GM06990 (cell line): ENCODE measurements at places on chromosomes 3 and 15.

- peak; percentile 35 for DNase-seq
Measured at GRCh38 chr3:54853573-54854404, 74.1 kb downstream of the LRTM1 start.

- DNase-seq = no peak
Measured at GRCh38 chr3:65830948-65831732, 207.6 kb downstream of the MAGI1 start.

- no peak for DNase-seq
Measured at GRCh38 chr3:111246967-111247760, 175.5 kb downstream of the NECTIN3 start.

GRCh38 chr3:44098656-44099415, 142.8 kb upstream of the TOPAZ1 start:
- DNase-seq = no peak

DNA sequence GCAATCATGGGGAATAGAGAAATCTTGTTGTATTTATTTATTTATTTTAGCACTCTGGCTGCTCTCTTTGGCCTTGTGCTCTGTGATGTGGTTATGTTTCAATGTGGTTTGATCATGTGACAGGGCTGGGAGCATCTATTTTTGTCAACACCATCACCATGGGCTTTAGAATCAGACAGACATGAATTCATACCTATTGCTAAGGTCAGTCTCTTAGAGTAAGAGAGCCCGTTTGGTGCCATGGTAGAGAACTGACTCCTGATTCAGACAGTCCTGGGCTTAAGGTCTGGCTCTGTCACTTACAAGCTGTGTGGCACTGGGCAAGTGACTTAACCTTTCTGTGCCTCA, 157.0 kb downstream of the RYR3 start:
- DNase-seq = no peak

DNA sequence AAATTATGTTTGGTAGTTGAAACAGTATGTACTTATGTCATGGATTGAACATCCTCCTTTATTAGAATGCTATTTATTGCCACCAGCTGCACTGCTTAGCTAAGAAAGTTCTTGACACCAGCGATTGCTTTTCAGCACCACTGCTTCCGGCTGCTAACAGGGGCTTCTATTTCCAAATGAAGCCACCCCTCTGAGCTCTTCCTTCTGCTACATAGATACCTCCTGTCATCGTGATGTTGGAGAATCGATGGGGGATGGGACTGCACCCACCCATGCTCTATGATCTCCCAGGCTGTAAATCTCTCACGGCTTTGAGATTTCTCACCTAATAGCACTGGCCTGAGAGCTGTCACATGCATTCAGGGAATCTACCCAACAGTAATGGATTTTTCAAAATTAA, 259.2 kb downstream of the MEIS2 start:
- DNase-seq = no peak

- DNase-seq = no peak
Measured at GRCh38 chr3:53384465-53385423, 37.4 kb upstream of the DCP1A start.

GRCh38 chr3:149971403-149972075, 844 bp upstream of the PFN2 start:
- no peak for DNase-seq

DNA sequence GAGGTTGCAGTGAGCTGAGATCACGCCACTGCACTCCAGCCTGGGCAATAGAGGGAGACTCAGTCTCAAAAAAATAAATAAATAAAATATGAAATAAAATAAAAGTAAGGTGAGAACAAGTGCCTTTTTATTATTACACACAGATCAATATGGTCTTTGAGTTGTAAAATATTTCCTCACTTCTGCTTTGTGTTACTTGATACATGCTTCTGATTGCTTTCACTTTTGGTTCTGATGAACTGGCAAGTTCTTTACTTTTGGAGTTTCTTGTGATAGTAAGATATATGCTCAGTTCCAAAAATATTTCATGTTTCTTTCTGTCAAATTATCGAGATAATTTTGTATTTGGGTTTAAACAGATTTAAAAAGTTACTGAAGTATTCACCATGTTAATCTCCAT, 16.6 kb upstream of the GYG1 start:
- DNase-seq = no peak

- DNase-seq = no peak
Measured at GRCh38 chr15:65067645-65068402, at the start of gene RASL12. RASL12 (minus strand) TSS chr15:65067991; CDS start chr15:65067835, 156 bp downstream.

GRCh38 chr15:99502182-99502581, 63.6 kb upstream of the MEF2A start:
- DNase-seq = peak; percentile 83
